ENCODE measurements at places on chromosomes 2 and 18.

DNA sequence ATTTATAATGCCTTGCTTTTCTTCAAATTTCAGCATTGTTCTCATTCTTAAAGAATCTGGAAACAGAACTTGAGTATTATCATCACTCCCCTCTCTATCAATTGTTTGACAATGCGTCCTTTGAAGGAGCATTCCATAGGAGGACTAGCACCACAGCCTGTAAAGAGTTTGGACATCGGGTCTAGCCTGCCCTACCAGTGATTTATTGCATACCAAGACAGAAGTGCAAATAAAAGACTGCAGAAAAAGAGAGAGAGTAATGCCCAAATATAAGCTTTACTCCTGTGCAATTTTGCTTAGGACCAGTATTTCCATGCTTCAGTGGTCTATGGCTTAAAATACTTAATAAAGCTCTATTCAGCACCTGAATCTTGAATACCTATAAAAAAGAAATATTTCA, 55.4 kb upstream of the MAP2 start:
- DNase-seq: no peak

GRCh38 chr2:166314022-166314759, 61.6 kb downstream of the SCN9A start:
- no peak for DNase-seq

- DNase-seq: no peak
Measured at GRCh38 chr2:234394450-234394849, 102.4 kb downstream of the ARL4C start.

GRCh38 chr2:4628998-4629501, 925.7 kb downstream of the DCDC2C start:
- peak; percentile 87 for DNase-seq

DNA sequence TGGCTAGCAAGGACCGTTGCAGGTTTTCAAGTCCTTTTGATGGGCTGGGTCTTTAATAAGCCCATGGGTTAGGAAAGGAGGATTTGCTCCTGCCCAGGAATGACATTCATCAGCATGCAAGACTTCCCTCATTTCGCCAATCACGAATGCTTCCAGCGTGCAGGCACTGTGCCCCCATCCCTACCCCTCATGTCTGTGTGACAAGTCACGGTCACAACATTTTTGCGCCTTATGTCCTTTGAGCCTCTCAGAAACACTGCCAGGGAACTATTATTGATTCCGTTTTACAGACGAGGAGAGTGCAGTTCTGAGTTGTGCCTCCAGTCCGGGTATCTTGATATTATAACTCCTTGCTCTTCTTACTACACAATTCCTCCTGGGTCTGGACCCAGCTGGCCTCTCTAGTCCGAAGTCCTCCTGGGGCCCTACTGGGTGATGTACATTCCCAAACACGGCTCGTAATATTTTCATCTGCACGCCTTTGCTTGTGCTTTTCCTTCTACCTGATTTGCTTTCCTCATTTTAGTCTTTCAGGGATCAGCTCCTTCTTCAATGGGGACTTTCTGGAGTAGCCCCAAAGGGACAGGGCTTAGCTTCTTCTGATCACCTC, 101.8 kb upstream of the MYCN start:
- DNase-seq: no peak

GRCh38 chr18:78642296-78642951, 337.2 kb upstream of the SALL3 start:
- DNase-seq: peak; percentile 95

DNA sequence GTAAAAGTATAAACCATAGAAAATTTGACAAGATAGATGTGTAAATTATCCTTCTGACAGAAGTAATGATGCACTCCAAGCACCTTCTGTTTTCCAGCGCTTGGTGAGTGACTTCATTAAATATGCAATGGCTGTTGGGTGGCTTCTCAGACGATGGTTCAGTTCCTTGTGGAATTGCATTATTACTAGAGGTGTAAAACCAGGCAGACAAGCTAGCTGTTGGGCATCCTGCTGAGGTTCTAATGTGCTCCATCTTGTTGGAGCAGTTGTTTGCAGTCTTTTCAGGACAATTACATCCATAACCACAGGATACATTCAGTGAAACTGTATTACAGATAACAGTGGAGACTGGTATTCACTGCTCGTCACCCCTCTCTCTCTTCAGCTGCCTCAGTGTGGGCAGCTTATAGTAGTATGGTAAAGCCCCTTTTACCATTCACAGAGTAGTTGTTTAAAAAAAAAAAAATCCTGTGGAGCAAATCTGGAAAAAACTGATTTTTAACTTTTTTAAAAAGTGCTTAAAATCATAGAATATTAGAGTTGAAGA, 143.5 kb downstream of the AGPS start:
- no peak for DNase-seq

- DNase-seq: no peak
Measured at GRCh38 chr18:31773774-31774476, 13.2 kb upstream of the SLC25A52 start.

- no peak for DNase-seq
Measured at GRCh38 chr2:207936380-207936779, 88.9 kb downstream of the PLEKHM3 start.

GRCh38 chr2:15970701-15971100, 30.4 kb downstream of the MYCN start:
- no peak for DNase-seq

DNA sequence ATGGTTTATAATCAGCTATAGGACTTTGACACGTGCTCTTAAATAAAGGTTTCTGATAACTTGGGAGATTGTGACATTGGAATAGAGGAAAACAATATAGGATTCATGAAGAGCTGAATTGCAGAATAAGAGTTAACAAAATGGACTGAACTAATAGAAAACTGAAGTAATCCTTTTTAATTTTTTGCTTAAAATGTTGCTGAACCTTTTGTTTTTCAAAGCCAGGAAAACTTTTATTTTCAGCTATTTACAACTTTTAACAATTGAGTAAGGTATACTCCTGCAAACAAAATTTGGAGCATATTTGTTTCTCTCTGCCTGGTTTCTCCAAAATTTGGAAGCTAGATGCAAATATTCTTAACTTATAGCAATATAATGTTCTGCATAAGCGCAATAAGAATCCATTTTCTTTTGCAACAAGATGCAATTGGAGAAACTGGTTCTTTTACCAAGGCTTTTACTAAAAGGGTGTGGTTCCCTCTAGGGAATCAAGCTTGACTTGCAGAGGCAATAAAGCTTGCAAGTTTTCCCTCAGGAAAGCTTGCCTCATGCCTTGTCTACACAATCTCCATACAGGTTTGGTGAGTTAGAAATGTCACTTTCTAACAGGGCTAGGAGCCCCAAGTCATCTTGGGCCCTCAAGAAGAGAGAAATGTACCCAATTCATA, 10.3 kb upstream of the PDK1 start:
- no peak for DNase-seq

- DNase-seq: no peak
Measured at GRCh38 chr2:64807417-64807816, 153.7 kb upstream of the SERTAD2 start.
